ENCODE measurements at places on chromosomes 5 and 9.

- no peak for DNase-seq
Observed at GRCh38 chr5:136308212-136308795, 57.0 kb downstream of the TRPC7 start.

GRCh38 chr5:98927242-98927988 lies 1.4 kb downstream of the CHD1 start:
- DNase-seq = peak; percentile 38

DNA sequence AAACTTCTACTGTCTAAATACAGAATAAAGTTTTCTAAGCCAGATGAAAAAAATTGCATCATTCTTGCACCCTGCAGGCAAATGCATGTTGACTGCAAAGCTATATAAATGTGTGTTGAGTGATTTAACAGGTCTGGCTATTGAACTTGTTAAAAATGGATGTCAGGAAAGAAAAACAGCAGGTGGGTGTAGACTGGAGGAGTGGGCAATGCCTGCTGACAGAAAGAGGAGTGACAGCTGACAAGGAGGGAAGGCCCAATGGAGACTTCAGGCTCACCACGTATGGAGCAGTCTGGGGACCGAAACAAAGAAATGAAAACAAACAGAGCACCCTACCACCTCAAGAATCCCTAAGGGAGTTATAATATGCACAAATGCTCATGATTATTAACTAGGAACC lies 127.8 kb downstream of the GRIA1 start:
- DNase-seq = no peak

DNA sequence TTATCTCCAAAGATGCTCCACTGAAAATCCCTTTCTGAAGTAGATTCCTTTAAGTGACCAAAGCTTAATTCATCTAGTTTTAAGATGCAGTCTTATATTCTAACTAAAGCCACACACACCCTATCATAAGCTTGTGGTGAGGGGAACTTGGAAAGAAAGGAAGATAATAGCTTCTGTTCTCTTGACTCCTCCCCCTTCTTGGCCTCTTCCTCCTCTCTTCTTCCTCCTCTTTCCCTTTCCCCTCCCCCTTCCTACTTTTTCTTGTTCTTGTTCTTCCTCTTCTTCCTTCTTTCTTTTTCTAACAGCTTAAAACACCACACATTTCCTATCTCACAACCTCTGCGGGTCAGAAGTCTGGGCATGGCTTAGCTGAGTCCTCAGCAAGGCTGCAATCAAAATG lies 23.5 kb downstream of the IL7R start:
- no peak for DNase-seq

DNA sequence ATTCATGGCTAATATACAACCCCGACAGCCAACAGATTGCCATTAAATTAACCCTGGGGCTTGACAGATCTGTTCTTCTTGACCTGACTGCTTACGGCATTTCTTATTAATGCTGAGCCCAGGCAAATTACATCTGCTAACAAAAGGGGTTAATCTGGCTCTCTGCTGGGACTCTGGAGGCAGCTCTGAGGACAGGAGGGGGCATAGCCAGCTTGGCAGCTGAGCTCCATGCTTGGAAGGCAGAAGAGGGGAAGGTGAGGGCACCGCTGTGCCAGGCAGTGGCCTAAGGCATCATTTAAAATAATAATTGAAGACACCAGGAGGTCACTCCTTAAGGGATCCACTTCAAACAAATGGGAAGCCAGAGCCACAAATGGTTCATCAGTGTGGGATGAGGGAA lies 126.0 kb upstream of the GPR151 start:
- DNase-seq = no peak

GRCh38 chr9:106291786-106292185 lies 571.2 kb upstream of the ZNF462 start:
- DNase-seq = no peak

DNA sequence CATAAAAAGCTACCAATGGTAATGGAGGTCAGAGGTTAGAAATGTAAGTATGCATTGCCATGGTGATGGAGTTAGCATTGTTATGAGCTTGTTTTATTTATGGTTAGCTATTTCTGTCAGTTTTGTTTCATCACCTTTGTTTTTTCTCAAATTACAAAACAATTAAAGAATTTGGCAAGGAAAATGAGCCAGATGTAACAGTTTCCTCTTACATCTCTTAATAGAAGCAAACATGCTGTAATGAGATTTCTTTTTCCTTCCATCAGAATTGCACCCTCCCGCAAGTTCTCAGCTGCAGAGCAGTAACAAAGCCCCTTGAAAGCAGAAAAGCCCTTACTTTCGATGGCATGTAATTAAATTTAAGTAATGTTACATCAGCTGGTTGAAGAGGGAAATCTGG lies 233.0 kb downstream of the SGCD start:
- peak; percentile 84 for DNase-seq

GRCh38 chr9:119443179-119443578 lies 73.9 kb upstream of the BRINP1 start:
- DNase-seq = no peak

Measured in skin of body (tissue), 3 donors.